Transverse colon (tissue), 4 donors: ENCODE measurements at places on chromosomes 3 and 15. TPM values are rescaled to one million over a fixed set of nuclear protein-coding genes. Genes with fewer than 3 reads are reported as not detected.

DNA sequence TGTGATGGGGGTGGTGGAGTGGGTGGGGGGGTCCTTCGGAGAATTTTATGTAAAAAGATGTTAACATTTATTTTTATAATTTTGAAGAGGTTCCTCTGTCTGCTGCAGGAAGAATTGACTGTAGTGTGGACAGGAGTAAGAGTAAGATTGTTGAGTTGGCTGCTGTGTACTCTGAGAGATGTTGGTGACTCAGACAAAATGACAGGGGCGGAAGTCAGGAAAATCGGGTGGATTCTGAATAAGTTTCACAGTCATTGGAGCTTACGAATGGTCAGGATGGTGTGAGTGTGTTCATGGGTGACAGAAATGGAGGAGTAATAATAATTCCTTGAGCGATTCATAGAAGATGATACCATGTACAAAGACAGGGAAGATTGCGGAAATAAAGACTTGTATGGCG is 420.0 kb downstream of the ROBO2 start:
- H3K36me3 ChIP-seq: no peaks in the 10 kb centered on the region
- H3K4me1 ChIP-seq: no peaks in the 10 kb centered on the region
- H3K27ac ChIP-seq: no peak overlapping the region
- H3K27me3 ChIP-seq: no peaks in the 10 kb centered on the region
- no peak for DNase-seq

- no peak overlapping the region for H3K27ac ChIP-seq
- H3K4me3 ChIP-seq: no peak overlapping the region
- H3K4me1 ChIP-seq: peaks cover 4% of the 10 kb centered on the region
- H3K36me3 ChIP-seq: no peaks in the 10 kb centered on the region
- no peaks in the 10 kb centered on the region for H3K27me3 ChIP-seq
These were observed 356.2 kb downstream of the RBMS3 start for GRCh38 chr3:29637068-29637467.

DNA sequence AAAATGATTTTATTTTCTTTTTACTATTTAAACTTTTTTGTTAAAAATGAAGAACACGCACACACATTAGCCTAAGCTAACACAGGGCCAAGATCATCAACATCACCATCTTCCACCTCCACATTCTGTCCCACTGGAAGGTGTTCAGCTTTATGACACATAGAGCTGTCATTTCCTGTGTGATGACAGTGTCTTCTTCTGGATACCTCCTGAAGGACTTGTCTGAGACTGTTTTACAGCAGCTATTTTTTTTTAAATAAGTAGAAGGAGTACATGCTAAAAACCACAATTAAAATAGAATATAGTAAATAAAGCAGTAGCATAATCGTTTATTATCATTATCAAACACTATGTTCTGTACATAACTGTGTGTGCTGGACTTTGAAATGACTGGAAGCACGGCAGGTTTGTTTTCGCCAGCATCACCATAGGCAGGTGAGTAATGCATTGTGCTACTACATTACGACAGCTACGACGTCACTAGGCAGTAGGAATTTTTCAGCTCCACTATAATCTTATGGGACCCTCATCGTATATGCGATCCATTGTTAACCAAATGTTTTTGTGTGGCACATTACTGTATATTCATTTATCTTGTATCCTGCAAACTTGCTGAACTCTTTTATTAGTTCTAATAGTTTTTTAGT is 72.8 kb downstream of the KLF15 start:
- DNase-seq: no peak
- H3K27ac ChIP-seq: no peak overlapping the region
- H3K4me3 ChIP-seq: no peak overlapping the region
- no peaks in the 10 kb centered on the region for H3K36me3 ChIP-seq
- H3K27me3 ChIP-seq: peaks cover 54% of the 10 kb centered on the region
- peaks cover 8% of the 10 kb centered on the region for H3K4me1 ChIP-seq

DNA sequence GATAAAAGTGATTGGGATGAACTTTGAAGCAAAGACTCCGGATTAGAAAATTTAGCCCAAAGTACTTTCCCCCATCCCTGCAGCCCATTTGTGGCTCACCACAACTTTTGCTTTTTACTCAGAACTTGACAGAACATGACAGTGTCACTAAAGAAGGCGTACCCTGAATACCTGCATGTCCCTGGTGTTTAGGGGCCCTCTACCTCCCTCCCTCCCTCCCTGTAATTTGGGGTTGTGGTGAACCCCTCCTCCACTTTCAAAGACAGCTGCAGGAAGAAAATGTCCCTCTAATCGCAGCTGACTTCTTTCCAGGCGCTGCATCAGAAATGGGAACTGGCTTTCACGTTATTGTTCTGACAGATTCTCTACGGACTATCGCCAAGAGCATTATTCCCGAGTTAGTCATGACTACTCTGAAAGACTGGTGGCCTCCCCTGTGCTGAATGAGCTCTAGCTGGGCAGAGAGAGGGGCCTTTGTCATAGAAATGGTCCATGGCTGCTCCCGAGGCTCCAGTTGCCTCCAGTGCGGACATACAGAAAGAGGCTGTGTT is 93.2 kb upstream of the ARHGEF3 start:
- DNase-seq: no peak
- no peaks in the 10 kb centered on the region for H3K27me3 ChIP-seq
- H3K4me3 ChIP-seq: no peak overlapping the region
- no peaks in the 10 kb centered on the region for H3K36me3 ChIP-seq

The KBTBD12 gene
- total RNA-seq: 17.5 TPM

The GASK1A gene
- total RNA-seq: 2.6 TPM

DNA sequence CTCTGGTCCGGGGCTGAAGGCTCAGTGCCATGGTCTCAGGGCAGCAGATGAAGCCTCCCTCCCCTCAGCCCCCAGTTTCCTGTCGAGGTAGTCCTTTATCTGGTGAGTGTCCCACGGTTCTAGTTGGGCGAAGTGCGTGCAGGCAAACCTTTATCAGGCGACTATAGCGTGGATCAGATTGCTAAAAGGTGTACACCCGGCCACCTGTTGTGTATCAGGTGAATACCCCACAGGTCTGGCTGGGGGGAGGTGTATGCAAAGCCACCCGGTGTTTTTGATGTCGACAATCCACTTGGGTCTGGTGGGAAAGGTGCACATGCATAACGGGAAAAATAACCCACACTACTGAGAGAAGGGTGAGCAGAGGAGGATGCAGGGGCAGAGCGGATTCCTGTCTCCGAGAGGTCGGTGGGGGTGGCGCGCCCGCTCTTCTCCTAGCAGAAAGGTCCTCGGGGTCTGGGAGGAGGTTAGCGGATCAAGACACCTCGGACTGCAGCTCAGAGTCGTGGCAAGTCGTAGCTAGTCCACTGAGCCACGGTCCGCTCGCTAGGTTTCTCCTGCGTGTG is 507 bp downstream of the SLC12A6 start:
- no peaks in the 10 kb centered on the region for H3K36me3 ChIP-seq
- no peaks in the 10 kb centered on the region for H3K27me3 ChIP-seq
- H3K4me1 ChIP-seq: peaks cover 4% of the 10 kb centered on the region
- peak overlapping the region; percentile 98 for H3K4me3 ChIP-seq
- peak overlapping the region; percentile 90 for H3K27ac ChIP-seq

DNA sequence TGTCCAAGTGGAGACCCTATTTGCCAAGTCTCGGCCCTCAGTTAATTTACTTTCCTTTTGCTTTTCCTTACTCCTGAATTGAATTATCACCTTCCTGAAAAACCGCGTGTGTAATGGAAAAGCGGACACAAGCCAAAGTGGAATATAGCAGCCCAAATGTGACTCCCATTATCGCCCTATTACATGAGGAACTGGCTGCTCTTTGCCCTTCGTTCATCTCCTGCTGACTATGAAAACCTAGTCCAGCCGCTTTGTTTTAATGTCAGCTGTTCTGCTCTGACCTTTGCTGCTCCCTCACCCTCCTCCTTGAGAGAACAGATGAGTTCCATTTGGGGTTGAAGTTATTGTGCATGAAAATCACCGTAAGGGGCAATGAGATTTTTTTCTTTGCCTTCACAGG is 632.7 kb upstream of the SUCLG2 start:
- H3K4me1 ChIP-seq: no peaks in the 10 kb centered on the region
- H3K36me3 ChIP-seq: no peaks in the 10 kb centered on the region
- H3K4me3 ChIP-seq: no peak overlapping the region
- no peaks in the 10 kb centered on the region for H3K27me3 ChIP-seq
- DNase-seq: no peak

DNA sequence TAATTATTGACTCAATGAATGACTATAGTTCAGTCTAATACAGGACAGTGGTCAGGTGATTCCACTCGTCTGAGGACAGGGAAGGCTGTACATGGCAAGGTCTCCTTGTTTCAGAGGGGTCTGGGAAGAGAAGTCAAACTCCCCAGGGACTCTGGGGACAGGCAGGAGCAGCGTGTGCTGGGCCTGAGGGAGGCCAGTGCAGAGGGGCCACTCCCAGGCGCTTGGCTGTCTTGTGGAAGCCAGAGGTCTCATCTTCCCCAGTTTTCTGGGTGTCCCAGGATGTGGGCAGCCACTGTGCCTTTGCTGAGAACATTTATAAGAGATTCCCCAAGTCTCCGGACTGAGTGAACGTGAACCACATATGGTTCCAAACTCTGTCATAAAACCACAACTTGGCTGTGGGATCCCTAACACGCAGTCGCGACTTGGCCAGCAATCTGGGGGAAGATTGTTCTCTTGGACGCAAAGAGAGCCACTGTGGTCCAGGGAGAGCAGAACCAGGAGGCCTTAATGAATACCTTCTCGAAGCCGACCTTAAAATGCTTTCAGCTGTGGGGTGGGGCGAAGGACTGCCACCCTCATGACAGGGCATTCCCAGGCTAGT is 30.4 kb downstream of the BHLHE40 start:
- H3K27me3 ChIP-seq: no peaks in the 10 kb centered on the region
- no peak for DNase-seq
- H3K4me3 ChIP-seq: no peak overlapping the region
- H3K36me3 ChIP-seq: no peaks in the 10 kb centered on the region
- H3K27ac ChIP-seq: no peak overlapping the region

DNA sequence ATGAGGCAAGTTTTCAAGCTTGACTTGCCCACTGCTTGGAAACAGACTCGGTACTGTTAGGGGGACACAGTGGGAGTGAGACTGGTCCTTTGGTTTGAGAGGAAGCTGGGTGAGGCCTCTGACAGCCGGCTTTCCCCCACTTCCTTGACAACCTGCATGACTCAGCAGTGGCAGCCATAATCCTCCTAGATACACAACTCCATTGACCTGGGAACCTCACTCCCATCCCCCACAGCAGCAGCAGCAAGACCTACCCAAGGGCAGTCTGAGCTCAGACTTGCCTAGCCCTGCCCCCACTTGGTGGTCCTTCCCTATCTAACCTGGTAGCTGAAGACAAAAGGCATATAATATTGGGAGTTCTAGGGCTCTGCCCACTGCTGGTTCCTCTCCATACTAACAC is 1043.5 kb upstream of the ALCAM start:
- no peaks in the 10 kb centered on the region for H3K4me1 ChIP-seq
- no peaks in the 10 kb centered on the region for H3K27me3 ChIP-seq
- H3K27ac ChIP-seq: no peak overlapping the region
- no peak overlapping the region for H3K4me3 ChIP-seq

The LEKR1 gene
- 0.96 TPM for total RNA-seq

The CA12 gene
- total RNA-seq: 121 TPM

- no peaks in the 10 kb centered on the region for H3K36me3 ChIP-seq
- no peak overlapping the region for H3K27ac ChIP-seq
- no peak overlapping the region for H3K4me3 ChIP-seq
These were observed 133.1 kb downstream of the DIPK2A start for GRCh38 chr3:144104679-144105078.

GRCh38 chr3:153714588-153715290 is 406.5 kb upstream of the ARHGEF26 start:
- no peaks in the 10 kb centered on the region for H3K27me3 ChIP-seq
- H3K4me1 ChIP-seq: no peaks in the 10 kb centered on the region
- no peak overlapping the region for H3K4me3 ChIP-seq

GRCh38 chr3:27637346-27637995 is 84.7 kb downstream of the EOMES start:
- no peaks in the 10 kb centered on the region for H3K4me1 ChIP-seq
- no peak for DNase-seq
- H3K27ac ChIP-seq: no peak overlapping the region
- no peaks in the 10 kb centered on the region for H3K36me3 ChIP-seq
- no peak overlapping the region for H3K4me3 ChIP-seq

The GCSAM gene
- 0.68 TPM for total RNA-seq

The GOLGA6A gene
- total RNA-seq: not detected

The AP3B2 gene
- total RNA-seq: not detected

DNA sequence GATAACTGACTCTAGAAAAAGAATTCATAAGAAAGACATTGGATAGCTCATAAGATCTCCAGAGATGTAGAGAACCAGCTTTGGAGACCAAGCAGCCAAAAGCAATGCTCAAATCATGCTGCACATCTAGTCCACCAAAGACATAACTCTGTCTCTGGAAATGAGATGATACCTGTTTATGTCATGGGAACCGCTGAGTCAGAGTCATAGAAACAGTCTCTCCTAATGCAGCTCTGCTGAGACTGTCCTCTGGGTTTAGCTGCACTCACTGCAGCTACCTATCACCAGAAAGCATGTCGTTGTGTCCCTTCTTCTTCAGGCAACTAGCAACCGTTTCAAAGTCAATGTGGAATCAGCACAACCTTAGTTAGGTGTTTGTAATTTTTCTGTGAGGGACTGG is 218.5 kb upstream of the ROBO1 start:
- no peak overlapping the region for H3K27ac ChIP-seq
- H3K4me3 ChIP-seq: no peak overlapping the region
- no peaks in the 10 kb centered on the region for H3K27me3 ChIP-seq
- H3K36me3 ChIP-seq: no peaks in the 10 kb centered on the region

- no peak for DNase-seq
- H3K27ac ChIP-seq: no peak overlapping the region
These were observed 26.1 kb downstream of the NCBP2 start for GRCh38 chr3:196916221-196916620.

- no peaks in the 10 kb centered on the region for H3K4me1 ChIP-seq
- no peak overlapping the region for H3K4me3 ChIP-seq
- peaks cover 3% of the 10 kb centered on the region for H3K27me3 ChIP-seq
- no peaks in the 10 kb centered on the region for H3K36me3 ChIP-seq
These were observed 46.1 kb upstream of the TMCO5A start for GRCh38 chr15:37888356-37888755.

- H3K4me3 ChIP-seq: no peak overlapping the region
- H3K4me1 ChIP-seq: no peaks in the 10 kb centered on the region
- H3K27ac ChIP-seq: no peak overlapping the region
- H3K27me3 ChIP-seq: no peaks in the 10 kb centered on the region
- no peaks in the 10 kb centered on the region for H3K36me3 ChIP-seq
These were observed 16.1 kb downstream of the ROBO1 start for GRCh38 chr3:79751703-79752102.

GRCh38 chr3:173586166-173586565 is 188.6 kb downstream of the NLGN1 start:
- DNase-seq: no peak
- H3K27me3 ChIP-seq: peaks cover 12% of the 10 kb centered on the region
- H3K4me1 ChIP-seq: no peaks in the 10 kb centered on the region
- H3K4me3 ChIP-seq: no peak overlapping the region

DNA sequence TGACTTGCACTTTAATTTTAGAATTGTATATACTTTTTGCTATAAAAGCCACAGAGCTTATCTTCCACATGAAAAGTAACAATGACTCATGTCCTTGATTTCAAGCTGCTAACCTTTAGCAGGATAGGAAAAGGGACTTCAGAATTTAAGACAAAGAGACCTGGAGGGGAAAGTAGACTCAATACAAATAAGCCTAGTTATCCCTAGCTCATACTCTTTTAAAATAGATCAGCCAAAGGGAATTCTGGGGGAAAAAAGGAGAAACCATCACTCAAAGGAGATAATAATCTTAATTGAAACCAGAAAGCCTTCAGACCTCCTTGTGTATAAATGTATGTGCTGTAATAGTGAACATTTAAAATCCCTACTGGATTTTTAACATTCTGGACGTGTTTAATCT is 930.3 kb downstream of the NTRK3 start:
- DNase-seq: no peak
- no peaks in the 10 kb centered on the region for H3K27me3 ChIP-seq
- no peaks in the 10 kb centered on the region for H3K4me1 ChIP-seq
- H3K27ac ChIP-seq: no peak overlapping the region
- H3K36me3 ChIP-seq: no peaks in the 10 kb centered on the region

The ECE2 gene
- not detected for total RNA-seq
